ENCODE measurements at places on chromosomes 12 and 14.

GRCh38 chr12:46503637-46504175 is 131.1 kb upstream of the SLC38A2 start:
- no peak for DNase-seq

GRCh38 chr14:68574906-68575305 is 218.0 kb downstream of the ZFP36L1 start:
- DNase-seq, result no peak

DNA sequence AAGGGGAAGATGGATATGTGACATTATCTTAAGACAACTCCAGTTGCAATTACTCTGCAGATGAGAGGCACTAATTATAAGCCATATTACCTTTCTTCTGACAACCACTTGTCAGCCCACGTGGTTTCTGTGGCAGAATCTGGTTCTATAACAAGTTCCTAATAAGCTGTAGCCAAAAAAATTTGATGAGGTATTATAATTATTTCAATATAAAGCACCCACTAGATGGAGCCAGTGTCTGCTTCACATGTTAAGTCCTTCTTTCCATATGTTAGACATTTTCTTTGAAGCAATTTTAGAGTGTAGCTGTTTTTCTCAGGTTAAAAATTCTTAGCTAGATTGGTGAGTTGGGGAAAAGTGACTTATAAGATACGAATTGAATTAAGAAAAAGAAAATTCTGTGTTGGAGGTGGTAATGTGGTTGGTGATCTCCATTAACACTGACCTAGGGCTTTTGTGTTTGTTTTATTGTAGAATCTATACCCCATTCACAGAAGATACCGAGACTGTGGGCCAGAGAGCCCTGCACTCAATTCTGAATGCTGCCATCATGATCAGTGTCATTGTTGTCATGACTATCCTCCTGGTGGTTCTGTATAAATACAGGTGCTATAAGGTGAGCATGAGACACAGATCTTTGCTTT is 36.9 kb downstream of the PSEN1 start:
- peak; percentile 12 for DNase-seq

- no peak for DNase-seq
Measured at GRCh38 chr12:94872971-94873733, 130.3 kb downstream of the NDUFA12 start.

- DNase-seq, result no peak
Measured at GRCh38 chr14:94575730-94576585, 5.3 kb upstream of the SERPINA5 start.

GRCh38 chr12:25052914-25053211 is 104.0 kb upstream of the BCAT1 start:
- DNase-seq, result no peak

DNA sequence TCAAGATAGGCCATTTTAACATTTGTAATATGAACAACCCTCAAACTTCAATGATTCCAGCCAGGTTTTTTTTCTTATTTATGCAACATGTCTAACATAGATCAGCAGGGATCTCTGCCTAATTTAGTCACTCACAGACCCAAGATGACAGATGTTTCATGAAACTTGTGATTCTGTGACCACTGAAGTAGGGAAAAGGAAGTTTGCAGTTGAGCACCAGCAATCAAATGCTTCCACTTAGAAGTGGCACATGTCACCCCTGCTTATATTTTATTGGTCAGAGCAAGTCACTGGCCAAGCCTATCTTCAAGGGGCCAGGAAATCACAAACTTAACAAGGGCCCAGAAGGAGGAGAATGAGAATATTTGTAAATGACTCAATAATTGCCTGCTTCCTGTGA is 150.6 kb downstream of the BCAT1 start:
- DNase-seq, result no peak

GRCh38 chr14:38887696-38888095 is 215.3 kb downstream of the SEC23A start:
- no peak for DNase-seq

GRCh38 chr12:101946233-101946611 is 68.8 kb downstream of the DRAM1 start:
- no peak for DNase-seq

- no peak for DNase-seq
Measured at GRCh38 chr12:18955594-18955993, 173.9 kb upstream of the PLEKHA5 start.

DNA sequence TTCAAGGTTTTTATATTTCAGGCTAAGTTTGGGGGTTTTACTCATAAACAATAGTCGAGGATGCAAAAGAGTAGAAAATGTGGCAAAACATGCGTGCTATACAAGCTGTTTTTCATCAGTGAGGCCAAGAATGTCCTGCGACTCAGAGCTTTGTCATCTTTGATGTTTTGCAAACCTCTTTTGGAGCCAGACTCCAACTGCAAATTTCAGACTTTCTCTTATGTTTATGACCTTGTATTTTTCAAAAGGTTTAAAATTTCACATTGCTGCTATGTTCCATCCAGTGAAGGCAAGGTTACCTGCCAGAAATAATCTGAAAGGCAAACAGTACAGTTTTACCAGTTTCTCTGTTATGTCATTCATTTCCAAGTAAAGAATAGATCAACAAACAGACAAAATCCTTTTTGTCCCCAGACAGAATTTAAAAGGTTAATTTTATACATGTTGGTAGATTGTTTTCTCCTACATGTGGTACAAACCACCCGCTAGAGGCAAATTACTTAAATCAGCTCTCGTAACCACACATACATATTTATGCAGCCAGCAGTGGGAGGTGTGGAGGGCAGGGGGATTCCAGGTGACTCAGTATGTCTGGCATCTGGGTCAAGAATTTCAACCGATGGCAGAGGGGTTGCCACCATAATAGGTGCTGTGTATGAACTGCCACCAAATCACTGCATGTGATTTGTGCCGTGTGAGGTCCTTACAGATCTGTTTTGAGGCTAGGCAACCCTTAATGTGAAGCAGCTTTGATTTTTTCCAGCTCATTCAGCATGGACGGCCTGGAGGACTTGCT is 119.8 kb upstream of the CPM start:
- DNase-seq, result no peak

DNA sequence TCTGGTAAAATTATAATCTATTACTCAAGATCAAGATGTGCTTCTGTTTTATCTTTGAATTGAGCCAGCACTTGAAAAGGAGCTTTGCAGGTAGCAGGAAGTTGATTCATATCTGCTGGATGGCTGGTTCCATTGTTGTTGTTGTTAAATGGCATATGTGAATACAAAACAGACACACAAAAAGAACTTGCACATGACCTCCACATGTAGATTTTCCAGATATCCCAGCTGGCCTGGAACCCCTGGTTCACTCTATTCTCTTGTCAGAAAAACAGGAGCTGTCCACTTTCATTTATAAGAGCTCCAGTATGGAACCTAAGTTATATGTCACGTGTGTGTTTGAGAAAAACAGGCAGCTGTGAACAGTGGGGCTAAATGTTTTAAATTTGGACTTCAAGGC is 273.9 kb downstream of the TMEM132D start:
- DNase-seq, result no peak

DNA sequence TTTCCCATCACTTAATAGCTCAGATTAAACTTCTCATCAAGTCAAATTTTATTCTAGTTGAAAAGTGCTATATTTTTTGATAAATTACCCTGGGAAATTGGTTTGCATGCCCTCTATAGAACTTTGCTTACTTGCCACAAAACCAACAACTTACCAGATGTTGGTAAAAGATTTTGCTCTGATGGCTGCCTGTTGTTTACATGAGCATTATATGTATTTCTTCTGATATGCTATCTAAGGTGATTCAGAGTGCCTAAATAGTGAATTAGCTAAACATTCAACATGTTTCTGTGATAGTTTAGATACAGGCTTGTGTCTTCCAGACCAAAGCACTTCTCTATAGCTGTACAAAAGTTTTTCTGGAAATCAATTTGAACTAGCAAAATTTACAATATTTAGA is 51.0 kb downstream of the PPM1A start:
- no peak for DNase-seq

DNA sequence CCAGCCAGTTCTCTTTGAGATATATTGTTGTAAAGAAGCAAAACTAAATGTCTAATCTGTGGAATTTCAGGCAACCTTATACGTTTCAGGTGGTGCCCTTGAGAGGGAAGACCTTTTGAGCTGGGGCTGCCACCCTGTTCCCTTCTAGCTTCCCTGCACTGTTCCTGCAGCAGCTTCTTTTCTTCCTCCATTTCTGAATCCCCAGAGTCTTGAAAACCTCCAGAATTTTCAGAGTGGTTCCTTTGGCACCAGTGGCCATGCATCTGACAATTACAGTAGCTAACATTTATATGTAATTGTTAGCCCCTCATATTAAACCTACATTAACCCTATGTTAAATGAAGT is 271.3 kb downstream of the ZFP36L1 start:
- no peak for DNase-seq

DNA sequence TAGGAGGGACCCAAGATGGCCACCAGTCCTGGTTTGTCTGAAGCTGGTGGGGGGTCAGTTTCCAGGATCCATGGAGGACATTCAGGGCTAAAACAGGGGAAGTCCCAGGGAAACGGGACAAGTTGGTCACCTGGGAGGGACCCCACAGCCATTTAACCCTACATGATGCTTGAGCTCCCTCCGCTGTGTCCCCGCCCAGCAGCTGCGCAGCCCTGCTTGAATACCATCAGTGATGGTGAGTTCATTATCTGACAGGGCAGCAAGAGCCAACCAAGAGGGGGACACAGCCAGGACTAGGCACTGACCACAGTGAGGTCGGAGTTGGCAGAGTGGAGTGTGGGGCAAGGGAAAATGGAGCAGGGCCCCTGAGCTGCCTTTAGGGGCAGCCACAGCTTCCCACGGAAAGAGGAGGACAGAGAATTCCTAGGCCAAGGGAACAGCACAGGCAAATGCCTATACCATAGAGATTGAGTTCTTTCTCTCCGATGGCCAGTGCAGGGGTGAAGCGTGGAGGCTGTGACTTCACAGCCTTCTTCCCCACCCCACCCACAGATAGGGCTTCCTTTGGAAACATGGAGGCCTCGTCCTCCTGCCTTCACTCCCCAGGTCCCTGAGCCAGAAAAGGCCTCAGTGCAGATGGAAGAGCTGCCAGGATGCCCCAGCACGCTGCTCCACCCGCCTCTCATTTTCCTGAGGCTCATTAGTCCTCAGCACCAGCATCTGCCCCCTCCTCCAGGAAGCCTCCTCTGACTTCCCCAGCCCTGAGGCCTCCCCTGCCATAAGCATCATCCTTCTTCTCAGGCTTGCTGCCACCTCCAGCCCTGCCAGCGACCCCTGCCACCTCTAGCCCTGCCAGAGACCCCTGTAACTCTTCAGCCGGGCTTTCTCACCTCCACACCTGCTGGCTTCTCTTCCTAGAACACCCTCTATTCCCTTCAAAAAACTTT is 51.4 kb downstream of the CYP46A1 start:
- no peak for DNase-seq

GRCh38 chr14:42192738-42193653 is 586.3 kb downstream of the LRFN5 start:
- DNase-seq, result no peak

DNA sequence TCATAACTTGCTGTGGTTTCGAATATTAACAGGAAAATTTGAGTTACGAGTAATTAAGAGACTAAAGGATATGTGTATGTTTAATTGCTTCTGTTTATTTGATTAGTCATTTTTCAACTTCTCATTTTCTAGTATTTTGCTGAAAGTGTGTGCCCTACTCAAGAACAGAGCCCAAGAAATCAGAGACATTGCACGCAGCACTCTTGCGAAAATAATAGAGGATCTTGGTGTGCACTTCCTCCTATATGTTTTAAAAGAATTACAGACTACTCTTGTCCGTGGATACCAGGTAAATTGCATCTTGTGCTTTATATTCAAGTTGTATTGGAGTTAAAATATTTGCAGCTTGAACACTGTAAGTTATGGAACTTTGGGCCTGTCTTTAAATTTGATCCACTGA is 50.8 kb downstream of the ARL1 start:
- DNase-seq, result no peak

DNA sequence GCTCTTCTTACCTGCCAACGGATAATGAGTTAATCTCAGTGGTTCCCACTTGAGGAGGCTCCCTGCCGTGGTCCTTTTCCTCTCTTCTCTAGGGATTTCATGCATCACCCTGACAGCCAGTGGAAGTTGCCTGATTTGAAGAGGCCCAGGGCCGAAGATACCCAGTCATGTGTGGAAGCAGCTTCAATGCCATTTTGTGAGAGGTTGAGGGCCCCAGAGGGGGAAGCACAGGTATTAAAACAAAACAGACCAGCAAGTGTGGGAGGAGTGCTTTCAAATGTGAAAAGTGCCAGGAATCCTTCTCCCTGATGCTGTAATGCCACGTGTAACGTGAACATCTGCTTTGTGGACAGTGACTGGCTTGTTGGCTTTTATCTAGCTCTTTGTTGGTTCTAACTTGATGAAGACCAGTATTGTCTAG is 1.5 kb downstream of the TCP11L2 start:
- DNase-seq, result peak; percentile 15

GRCh38 chr14:94305620-94306019 is 12.6 kb upstream of the SERPINA10 start:
- DNase-seq, result no peak

DNA sequence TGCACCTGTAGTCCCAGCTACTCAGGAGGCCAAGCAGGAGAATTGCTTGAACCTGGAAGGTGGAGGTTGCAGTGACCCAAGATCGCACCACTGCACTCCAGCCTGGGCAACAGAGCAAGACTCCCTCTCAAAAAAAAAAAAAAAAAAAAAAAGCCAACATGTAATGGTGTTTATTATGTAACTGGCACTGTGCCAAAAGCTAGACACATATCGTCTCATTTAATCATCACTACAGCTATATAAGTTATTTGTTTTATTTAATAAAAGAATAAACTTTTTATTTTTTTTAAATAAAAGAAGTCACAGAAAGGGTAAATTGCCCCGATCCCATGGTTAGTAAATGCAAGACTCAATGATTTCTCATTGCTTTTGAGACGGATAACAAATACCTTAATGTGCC is 76.9 kb downstream of the PTCSC3 start:
- no peak for DNase-seq

GRCh38 chr12:129337413-129337812 is 484.1 kb downstream of the GLT1D1 start:
- DNase-seq, result no peak

DNA sequence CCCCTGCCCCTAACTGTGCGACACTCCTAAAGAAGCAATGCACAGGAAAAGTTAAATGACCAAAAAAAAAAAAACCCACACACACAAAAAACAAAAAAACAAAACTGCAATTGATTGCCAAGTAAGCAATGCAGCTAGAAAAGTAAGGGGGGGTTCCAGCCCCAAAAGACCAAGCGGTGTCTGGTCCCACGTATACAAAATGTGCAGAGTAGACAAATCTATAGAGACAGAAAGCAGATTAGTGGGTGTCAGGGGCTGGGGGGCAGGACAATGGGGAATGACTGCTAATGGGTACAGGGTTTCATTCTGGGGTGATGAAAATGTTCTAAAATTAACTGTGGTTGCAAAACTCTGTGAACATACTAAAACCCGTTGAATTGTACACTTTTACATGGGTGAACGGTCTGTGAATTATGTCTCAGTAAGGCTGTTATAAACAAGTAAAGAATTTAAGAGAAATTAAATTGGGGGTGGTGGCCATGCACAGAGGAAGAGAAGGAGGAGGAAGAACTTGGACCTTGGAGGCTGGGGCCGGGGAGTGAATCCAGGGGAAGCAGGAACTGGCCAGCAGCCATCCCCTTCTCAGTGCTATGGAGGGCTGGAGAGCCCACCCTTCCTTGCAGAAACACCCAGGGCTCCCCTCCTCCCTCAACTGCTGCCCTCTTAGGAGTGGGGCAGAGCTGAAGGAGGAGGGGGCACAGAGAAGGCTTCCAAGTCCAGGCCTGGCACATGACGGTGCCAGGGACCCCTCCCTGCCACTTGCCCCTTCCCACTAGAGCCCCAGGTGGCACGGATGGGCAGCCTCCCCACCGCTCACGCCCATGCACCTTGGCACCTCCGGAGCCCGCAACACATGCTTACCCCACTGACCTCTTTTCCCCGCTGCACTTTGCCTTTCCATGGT is 45.4 kb downstream of the KDM2B start:
- DNase-seq, result no peak

Data from CD4-positive, alpha-beta memory T cell (primary cell).